ENCODE measurements at places on chromosomes 5 and 9.

- no peak for DNase-seq
These were observed 7.6 kb upstream of the KCNV2 start for GRCh38 chr9:2709645-2710101.

- no peak for DNase-seq
These were observed 28.0 kb downstream of the NLN start for GRCh38 chr5:65749956-65750355.

GRCh38 chr5:173010547-173011464 is 27.2 kb downstream of the ATP6V0E1 start:
- no peak for DNase-seq

GRCh38 chr5:129804705-129805104 is 56.8 kb downstream of the MINAR2 start:
- no peak for DNase-seq

DNA sequence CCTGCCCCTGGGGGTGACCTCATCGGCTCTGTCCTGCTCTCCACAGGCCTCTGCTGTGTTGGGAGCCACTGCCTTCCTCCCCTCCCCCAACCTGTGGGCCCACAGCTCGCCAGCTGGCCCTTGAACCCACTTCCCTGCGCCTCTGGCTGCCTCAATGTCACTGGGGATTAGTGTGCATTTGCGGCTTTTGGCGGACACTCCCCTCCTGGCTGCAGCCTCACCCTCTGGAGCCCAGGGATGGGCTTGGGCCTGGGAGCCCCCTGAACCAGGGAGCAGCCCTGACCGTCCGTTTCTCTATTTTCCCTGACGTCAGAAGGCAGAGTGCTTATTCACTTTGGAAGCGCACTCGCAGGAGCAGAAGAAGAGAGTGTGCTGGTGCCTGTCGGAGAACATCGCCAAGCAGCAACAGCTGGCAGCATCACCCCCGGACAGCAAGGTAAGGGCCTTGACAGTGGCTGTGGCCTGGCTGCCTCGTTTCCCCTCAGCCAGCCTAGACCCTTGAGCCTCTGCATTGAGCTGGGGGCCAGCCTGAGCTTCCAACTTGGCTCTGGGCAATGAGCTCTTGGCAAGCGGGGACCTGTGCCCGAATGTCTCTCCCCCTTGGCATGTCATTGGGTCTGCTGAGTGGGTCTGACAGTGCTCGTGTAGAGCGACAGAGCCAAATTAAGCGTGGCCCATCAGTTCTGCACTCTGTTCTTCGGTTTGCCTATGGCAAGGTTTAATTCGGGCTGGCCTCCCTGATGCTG is 73.1 kb downstream of the RGS3 start:
- DNase-seq = no peak

DNA sequence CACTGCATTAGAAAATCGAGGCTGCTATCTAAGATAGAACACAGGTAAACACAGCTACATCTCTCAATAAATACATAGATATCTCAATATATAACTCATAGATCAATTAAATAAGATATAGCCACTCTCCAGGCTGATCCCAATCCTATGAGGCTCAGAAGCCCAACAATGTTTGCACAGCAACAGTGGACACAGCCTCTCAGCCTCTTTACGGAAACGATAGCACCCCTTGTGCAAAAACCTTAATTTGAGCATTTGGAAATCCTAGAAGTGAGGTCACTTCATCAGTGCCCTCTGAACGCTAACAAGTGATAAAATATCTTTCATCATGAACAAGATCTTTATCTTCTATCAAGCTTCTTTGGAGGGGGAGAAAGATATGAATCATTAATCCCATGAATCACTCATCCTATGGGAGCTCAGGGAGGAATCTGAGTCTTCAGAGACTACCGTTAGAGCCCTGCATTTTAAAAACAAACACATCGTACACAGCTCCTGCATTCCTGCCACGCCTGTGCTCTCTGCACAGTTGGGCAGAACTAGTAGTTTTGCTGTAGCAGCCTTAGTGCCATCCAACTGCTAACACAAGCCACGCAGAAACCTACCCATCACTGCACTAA is 71.4 kb downstream of the MED27 start:
- no peak for DNase-seq

DNA sequence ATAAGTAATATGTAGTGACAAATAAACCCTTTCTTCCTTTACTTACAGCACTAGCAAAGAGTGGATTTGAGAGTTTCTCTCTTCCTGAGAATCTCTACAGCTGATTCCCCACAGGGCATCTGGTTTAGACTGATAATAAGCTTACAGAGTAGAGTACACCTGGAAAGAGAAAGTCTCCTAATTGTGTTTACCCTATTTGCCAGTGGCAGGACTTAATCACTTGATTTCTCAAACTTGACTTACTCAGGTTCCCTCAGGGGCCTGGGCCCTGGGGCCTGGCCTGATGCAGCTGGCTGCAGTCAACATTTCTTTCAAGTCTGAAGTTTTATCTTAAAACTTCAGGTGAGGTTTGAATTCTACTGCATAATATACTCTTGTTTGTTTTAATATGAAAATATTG is 38.0 kb upstream of the UBTD2 start:
- DNase-seq = no peak

DNA sequence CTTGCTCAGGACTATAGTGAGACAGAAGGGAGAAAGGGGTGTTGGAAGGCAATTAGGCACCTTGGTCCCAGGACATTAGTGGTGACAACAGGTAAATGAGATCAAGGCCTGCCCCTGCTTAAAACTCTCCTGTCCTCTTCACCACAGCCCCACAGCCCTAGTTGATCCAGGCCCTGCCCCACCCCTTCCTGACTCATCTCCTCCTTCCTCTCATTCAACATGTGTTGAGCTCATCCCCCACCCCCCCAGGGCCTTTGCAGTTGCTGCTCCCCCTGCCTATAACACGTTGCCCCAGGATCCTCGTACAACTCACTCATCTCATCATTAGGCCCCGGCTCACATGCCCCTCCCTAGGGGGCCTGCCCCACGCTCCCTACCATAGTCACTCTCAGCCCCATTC is 66.8 kb downstream of the TSPAN17 start:
- no peak for DNase-seq

DNA sequence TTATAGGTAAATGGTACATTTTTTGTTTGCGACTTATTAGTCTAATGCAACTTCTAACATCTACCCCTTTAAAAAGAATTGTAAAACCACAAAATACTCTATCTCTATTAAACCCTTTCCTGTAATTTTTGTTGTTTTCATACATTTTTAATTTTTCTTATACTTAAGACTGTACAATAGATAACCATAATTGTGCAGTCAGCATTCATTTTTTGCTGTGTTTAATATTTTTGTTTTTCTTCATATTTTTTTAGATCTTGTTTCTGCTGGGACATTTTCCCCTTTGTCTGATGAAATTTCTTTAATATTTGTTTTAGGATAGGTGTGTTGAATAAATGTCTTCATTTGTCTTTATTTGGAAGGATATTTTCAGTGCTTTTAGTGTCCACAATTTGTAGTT is 19.9 kb downstream of the OR1J1 start:
- DNase-seq = no peak

GRCh38 chr9:3263698-3264097 is 262.1 kb downstream of the RFX3 start:
- DNase-seq = no peak

DNA sequence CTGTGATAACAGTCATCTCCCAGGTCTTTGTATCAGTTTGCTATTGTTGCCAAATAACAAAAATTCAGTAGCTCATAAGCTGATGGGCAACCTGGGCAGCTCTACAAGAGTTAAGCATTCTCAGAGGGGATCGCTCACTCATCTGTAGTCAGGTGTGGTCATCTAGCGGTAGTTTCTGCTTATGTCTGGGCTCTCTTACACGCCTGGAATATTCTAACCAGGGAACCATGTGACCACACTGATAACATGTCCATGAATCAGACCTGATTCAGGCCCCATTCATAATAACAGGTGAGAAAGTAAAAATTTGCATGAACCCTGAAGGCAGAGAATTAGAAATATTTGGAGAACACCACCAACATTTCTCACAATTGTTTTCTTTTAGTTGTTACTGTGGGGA is 576.1 kb downstream of the SLCO4C1 start:
- no peak for DNase-seq

DNA sequence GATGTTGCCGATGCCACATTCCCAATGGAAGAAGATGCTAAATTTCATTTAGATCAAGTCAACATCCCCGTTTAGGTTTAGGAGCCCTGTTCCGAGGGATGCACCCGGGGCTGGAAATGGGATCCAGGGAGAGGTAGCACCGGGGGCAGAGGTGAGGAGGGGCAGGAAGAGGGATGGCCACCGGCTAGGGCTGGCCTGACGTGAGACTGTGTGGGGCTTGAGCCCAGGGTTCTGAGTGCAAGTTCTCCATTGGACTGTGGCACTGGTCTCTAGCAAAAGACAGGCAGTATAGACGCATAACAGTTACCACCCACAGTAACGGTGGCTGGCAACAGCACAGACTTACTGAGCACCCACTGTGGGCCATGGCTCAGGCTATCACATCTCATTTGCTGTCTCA is 209.0 kb upstream of the MVB12B start:
- DNase-seq = no peak

DNA sequence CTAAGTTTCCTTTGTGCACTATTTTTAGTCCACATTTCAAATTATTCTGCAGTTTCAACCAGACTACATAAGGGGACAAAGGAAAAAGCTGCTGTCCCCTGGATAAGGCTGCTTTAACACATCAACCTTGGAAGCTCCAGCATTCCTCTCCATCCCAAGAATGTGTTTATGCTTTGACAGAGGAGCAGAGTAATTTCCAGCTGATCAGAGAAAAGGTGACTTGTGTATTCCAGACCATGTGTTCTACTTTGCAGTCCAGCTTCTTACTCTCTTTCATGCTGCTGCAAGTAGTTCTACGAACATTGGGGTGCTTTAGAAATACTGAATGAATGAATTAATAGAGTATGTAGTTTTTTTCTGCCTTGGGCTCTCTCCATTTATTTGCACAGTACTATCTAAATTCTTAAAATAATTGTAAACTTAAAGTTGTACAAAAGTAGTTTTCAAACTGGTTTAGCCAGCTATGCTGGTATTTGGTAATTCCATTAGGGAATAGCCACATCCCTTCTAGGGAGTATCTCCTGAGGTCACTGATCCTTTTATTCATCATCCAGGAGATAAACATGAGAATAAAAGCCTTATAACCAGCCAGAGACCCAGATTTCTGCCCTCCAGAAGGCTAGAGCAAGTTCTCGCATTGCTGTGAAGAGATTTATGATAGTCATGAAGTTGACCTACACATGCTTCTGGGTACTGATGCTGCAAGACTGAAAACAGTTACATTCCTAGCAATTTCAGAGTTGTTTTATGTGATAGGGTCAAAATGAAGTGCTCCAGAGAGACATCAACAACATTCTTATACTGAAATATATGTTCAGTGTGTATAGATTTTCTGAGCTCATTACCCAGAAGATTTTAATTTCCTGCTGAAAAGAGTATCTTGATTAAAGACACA is 215.2 kb downstream of the COMMD10 start:
- no peak for DNase-seq

DNA sequence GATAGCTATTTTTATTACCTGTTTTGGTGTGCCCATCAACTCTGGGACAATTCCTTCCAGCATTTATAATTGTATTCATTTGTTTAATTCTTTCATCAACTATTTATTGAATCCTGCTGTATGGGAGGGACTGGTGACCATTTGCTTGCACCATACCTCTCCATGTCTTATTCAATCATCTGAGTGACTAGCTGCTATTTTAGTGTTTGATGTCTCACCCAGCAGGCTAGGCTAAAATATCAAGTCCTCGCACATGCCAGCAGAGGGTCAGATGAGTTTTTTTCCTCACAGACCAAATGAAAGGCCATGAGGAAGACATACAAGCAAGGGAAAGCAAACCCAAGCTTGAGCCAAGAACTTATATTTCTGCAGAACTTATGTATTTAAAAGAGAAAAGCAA is 63.9 kb downstream of the CETN3 start:
- DNase-seq = no peak

DNA sequence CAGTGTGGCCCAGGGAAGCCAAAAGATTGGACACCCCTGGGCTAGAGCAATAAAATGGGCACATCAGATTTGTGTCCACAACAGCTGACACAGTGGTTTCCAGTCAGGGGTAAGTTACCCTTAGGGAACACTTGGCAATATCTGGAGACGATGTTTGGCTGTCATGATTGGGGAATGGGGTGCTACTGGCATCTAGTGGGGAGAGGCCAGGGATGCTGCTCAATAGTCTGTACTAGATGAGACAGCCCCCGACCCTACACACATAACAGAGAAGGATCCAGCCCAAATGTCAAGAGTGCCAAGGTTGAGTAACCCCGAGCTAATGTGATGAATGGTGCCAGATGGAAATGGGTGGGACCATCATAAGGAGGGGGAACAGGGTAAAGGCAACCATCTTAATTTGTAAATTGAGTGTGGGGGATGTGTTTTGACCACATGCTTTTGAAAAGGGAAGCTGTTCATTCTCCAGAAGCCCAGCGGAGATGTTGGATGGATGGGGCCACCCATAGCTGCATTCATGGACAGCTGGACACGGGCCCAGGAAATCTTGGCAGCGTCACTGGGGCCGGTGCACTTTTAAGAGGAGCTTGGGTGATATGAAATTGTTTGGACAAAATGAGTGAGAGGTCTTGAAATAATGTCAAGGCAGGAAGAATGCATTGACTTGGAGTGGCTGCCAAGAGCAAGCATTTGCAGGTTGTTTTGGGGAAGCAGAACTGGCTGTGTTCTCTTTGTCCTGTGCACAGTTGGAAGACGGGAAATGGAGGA is 33.4 kb downstream of the SYK start:
- DNase-seq = no peak

GRCh38 chr5:68739752-68740151 is 354.1 kb upstream of the SLC30A5 start:
- no peak for DNase-seq

GRCh38 chr9:4382722-4383317 is 83.0 kb upstream of the GLIS3 start:
- DNase-seq = no peak

- DNase-seq = no peak
These were observed 3.0 kb downstream of the ATOX1 start for GRCh38 chr5:151755383-151755782.

DNA sequence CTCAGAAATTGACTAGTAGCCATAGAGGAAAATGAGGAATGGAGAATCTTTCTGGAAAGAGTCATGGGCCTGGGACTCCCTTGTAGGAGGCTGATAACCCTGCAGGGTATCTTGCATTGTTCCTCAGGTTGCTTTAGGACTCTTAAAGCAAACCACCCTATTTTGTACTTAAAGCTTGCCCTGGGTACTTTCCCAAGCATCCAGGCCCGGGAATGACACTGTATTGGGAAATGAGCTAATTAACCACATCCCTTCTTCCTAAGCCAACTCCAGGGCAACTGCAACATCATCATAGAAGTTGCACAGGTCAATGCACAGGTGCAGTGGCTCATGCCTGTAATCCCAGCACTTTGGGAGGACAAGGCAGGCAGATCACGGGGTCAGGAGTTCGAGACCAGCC is 55.9 kb downstream of the UGCG start:
- no peak for DNase-seq

GRCh38 chr5:180161420-180162303 is 47.3 kb downstream of the RASGEF1C start:
- DNase-seq = no peak

- DNase-seq = no peak
These were observed 1812.0 kb upstream of the CDH9 start for GRCh38 chr5:28850320-28850921.

Measured in stimulated activated CD8-positive, alpha-beta memory T cell treated with anti-CD3 and anti-CD28 coated beads, Interleukin-7, amount 100 ng/mL, for 1 hour (primary cell).